ENCODE measurements at places on chromosomes 1 and 21.

GRCh38 chr1:234936612-234937389 is 191.8 kb downstream of the TOMM20 start:
- DNase-seq: no peak

DNA sequence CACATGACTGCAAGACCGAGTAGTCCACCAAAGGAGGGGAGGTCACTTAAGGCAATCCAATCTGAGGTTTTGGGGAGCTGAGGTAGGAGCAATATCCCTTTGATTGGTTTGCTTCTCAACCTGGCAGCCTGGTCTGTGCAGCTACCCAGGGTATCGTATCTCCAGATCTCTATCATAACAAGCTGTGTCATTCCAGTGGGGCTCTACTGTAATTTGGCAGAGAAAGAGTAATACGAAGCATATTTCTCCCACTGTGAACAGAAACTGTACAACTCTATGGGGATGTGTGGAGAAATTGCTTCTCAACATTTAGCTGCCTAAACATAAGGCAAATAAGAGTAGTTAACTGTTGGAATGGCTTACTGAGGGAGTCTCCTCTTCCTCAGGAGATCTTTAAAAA is 20.6 kb downstream of the CD101 start:
- no peak for DNase-seq

DNA sequence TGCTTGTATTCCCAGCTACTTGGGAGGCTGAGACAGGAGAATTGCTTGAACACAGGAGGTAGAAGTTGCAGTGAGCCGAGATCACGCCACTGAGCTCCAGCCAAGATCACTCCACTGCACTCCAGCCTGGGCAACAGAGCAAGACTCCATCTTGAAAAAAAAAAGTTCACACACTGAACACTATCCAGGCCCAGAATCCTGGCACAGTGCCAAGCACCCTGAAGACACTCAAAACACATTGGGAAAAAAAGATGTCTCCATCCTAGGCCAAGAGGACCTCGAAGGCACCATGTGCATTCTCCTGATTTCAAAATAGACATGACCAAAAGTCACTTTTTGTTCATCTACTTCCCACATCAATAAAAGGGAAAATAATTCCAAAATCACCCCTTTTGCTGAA is 38.7 kb downstream of the SLC9A1 start:
- DNase-seq: no peak

DNA sequence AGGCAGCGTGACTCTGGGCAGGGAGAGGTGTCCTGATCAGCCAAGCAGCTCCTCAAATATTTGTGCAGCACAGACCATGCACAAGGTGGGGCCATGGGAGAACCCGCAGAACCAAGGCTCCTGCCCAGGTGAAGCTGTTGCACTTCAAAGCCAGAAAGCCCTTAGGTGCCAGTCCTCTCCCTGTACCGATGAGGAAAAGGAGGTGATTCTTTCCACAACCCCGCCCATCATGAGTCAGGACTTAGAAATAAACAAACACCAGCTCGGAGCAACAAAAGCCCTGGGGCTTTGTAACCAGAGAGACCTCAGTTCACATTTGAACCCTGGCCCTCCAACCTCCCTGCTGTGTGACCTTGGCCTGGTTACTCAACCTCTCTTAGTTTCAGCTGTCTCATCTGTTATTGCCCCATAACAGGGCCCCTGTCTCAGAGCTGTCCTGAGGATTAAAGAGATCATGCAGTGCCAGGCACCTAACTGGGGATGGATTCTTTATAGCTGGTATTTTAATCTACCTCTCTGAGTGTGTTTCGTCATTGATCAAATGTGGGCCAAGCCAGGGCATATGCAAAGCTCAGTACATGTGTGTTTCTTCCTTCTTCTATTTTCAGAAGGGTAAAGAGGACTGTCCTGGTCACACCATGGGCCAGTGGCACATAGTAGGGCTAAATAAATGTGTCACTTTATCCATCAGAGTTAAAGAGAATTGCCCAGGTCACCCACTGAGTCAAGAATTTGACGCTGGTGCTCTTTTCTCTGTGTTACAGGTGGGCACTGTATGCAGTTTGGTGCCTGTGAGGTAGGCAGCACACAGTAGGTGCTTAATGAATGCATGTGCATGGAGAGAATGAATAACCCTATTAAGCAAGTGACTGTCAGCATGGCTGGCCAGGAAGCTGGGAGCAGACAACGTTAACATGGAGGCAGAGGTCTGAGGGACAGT is 1.4 kb downstream of the LDLRAD1 start:
- no peak for DNase-seq

DNA sequence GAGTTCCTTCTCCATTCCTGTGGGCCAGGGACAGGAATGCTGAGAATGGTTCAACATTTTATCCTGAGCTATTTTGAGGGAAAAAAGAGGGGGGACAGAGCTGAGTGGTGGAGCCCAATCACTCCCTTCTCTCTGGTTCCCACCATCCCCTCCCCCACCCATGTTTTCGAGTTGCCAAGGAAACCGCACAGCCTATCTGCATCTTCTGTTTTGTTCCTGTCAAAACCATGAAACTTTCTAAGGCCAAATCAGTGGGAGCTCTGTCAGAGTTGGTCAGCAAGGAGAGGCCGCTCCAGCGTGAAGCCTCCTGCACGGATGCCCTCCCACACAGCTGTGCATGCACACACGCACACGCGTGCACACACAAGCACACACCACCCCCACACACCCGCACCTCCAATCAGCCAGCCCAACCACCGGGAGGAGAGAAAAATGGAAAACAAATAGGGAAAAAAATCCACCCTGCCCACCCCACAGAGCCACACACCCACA is 54.5 kb upstream of the ATP2B4 start:
- DNase-seq: peak; percentile 25

DNA sequence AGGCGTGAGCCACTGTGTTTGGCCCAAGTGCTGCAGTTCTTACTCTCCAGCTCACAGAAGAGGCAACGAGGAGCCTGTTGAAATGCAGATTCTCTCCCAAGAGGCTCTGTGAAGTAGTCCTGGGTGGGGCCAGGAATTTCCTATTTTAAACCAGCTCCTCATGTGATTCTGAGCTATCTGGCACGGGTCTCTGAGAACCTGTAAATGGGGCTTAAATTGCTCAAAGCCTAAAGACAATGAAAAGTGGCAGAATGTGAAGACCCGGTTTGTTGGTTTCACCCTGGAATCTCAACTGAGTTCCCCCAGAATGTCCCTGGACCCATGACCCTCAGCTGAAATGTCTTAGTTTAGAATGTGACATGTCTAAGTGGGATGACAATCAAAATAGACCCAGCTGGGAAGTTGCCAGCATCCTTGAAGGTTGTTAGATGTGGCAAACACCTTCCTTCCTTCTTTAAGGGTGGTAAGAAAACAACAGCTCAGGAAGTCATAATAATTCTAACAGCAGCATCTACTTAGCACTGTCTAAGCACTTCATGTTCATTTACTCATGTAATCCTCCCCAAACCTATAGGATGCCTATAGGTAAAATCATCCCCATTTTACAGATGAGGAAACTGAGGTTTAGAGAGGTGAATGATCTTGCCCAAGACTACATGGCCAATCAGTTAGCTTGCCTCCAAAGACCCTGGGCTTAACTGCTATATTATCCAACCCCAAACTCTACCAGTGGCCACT is 20.9 kb upstream of the ATP5PO start:
- DNase-seq: no peak

GRCh38 chr21:41765973-41766882 is 624 bp downstream of the RIPK4 start:
- no peak for DNase-seq

DNA sequence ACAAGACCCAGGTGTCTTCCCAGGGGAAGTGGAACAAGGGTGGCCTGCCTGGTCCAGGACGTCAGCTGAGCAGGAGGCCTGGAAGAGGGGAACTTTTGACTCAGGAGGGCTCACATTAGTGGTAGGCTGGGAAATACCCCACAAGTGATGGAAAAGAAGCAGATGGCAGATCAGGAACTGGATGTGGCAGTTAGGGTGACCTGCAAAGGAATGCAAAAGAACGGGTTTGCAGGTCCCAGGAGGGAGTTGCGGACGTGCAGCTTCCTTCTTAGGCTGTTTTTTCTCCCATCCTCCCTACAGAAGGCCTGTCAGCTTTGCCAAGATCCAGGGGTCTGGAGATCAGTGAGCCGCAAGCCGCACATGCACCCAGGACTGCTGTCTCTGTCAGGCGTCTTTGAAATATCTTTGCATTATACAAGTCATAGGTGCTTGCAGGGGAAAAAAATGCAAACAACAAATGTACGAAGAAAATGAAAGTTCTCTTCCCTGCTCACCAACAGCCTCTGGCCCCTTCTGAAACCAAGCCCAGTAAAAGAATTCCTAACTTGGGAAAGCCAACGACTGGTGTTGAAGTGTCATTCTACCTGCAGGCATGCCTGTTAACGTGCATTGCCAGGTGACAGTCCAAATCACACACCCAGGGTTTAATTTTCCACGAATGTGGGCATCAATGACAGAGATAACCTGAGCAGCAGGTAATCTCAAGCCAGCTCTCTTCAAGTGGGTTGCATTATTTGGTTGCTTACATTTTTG is 34.4 kb downstream of the NENF start:
- DNase-seq: no peak
